ENCODE measurements at places on chromosomes 4 and X.

DNA sequence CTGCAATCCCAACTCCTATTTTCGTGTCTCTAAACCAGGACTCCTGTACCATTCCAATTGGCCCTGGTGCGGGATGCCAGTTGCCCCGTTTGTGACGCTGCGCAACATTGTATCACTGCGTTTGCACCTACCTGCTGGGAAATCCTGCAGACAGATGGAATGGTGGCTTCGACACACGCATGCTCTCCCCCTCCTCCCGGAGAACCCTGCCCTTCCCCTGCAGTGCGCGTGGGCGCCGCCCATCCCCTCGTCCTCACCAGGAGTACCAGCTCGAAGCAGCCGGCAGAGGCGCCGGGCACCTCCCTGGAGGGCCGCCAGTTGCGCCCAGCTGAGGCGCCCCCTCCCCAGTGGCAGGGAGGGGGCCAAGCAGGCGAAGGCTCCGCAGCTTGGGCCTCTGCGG, 1.4 kb downstream of the DGKK start:
- no peak for DNase-seq

- DNase-seq: peak; percentile 41
Measured at GRCh38 chrX:139831675-139832456, 101.0 kb downstream of the ATP11C start.

DNA sequence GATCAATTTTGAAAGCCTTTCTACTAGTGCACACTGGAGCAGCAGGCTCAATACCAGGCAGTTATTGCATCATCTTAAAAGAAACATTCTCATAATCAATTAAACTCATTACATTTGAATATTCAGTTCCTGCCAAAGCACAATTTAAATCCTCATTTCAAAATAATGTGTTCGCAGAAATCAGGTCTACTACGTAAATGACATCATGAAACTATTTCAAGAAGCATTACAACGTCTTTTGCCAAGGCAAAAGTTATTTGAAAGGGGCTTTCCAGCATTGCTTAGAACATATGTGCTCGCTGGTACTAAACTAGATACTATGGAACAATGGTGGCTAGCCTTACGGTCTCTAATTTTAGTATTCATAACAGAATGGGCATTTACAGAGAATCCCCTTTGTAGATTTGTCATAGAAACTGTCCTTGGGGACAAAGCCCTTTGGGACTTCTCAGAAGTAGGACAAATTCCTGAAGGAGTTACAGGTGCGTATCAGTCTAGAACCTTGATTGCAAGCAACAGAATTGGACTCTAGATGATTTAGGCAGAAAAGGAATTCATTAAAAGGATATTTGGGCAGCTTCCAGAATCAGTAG, 27.6 kb upstream of the HUWE1 start:
- DNase-seq: no peak

DNA sequence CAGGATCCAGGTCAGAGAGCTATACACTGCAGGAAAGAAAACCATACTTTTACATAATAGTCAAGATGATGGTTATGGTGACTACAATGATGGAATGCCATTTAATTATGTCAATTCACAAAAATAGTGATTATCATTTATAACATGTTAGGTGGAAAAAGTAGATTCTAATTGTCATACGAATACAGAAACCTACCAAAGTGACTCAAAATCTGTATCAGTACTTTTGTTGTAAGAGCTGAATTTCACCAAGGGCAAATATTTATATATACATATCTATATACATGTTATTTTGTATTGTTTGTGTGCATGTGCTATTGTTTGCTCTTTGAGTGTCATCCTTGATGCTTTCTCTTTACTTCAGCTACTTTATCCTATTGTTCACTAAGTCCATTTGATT, 485.4 kb downstream of the INPP4B start:
- no peak for DNase-seq

- no peak for DNase-seq
Measured at GRCh38 chr4:8672486-8672885, 79.9 kb downstream of the CPZ start.

GRCh38 chrX:37409278-37409677, 60.1 kb downstream of the PRRG1 start:
- no peak for DNase-seq

DNA sequence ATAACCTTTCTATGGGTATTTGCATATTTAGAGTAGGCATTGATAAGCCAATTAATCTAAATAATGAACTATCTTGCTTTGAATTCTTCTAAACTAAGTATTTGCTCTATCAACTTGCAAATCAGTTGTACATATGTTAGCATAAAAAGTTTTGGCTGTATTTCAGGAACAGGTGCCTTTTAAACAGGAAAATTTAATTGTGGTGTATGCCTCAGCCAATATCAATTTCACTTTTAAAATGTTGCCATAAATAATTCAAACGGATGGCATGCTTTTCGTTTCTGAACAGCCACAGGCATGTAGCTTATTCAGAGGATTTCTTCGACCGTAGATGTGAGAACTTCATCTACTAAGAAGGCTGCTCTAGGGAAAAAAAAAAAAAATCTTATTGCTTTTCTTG, 99.9 kb downstream of the DCLK2 start:
- no peak for DNase-seq

GRCh38 chrX:295136-295535, 14.0 kb downstream of the PLCXD1 start:
- DNase-seq: no peak

DNA sequence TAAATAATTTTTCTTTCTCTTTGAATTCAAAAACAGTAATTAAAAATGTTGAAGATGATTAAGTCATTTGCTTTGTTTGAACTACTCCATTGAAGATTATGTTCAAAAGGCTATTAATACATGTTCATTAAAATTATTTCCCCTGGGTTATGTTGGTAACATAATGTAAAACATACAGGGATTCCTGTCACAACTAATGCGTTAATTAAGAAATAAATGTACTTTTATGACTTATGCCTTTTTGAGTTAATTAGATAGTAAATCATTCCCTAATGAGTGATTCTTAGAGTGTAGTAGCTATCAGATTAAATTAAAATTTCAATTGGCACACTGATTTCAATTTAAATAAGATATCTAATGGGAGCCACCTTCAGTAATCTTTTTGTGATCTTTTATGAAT, 549.1 kb downstream of the ANKRD50 start:
- no peak for DNase-seq

DNA sequence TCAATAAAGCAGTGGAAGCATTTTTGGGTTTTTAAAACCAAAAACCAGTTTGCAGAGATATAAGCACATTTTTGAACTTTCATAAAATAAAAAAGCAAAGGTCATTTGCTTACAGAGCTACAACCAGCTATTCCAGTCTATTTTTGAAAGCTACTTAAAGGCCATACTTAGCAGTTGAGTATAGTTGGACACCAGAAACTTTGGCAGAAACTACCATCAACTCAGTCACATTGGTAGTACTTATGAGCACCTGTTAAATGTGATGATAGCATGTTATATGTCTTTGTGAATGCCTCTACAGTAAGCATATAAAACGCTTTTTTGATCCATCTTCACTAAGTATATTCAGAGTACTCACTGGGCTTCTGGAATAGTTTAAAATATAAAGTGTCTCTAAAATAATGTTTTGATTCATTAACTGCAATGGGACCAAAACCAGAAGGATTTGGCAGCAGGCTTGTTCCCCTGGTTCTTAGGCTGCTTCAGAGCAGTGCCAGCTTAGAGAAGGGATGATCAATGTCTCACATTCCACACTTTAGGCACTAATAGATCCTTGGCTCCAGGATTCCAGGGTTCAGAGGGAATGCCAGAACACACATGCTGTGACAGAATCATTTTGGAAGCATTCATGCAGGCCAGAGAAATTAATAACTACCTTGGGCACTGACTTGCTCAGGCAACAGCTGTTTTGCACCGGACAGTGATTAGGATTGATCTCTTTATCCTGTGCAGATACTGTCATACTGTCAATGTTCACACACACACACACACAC, 103.9 kb downstream of the IQCM start:
- peak; percentile 24 for DNase-seq

GRCh38 chr4:20075248-20075871, 176.3 kb upstream of the SLIT2 start:
- DNase-seq: no peak

- no peak for DNase-seq
Measured at GRCh38 chrX:31546126-31546525, 474.3 kb upstream of the FTHL17 start.

Data from tongue (tissue), 3 donors.